ENCODE measurements at places on chromosomes 16 and 17.

DNA sequence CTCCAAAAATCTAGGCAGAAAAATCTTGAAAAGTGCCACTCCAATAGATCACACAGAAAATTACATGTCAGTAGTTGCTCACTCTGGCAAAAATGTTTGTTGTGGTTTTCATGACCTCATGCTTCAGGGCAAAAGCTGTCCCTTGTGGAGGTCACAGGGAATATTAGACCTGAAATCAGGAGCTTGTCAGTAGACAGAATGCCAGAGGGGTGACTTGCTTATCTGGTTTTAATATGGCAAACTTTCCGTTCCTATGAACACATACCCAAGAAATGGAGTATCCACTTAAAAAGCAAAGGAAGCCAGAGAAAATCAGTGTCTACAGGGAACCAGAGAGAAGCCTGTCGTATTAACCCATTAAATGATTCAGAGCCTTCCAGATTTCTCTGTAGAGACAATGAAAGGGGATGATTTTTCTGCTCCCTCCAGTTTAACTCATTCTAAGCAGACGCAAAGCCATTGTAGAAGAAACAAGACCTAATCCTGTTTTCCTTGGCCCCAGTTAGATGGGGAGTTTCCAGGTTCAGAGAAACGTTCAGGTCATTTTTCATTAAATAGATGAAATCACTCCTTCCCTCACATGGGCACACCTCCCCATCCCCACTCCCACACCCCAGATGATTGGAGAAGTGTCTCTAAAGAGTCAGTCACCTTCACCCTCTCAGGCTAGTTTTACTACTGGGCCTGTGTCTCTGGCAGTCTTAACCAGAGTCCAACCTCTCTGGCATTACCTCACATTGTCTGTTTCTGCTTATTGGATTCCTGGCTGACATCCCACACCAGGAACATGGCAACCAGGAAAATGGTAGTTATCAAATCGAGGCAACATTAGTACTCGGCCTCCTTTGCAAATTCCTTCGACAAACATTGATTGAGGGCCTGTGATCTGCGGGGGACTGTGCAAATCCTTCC lies 6.0 kb downstream of the SOX9 start:
- no peak for DNase-seq

GRCh38 chr17:55735731-55736405 lies 13.2 kb upstream of the TMEM100 start:
- DNase-seq: no peak

GRCh38 chr17:67531291-67531690 lies 154.2 kb downstream of the PITPNC1 start:
- DNase-seq: no peak

- no peak for DNase-seq
Measured at GRCh38 chr17:4566785-4567184, 6.4 kb upstream of the GGT6 start.

- no peak for DNase-seq
Measured at GRCh38 chr16:64903770-64904169, 218.1 kb downstream of the CDH11 start.

DNA sequence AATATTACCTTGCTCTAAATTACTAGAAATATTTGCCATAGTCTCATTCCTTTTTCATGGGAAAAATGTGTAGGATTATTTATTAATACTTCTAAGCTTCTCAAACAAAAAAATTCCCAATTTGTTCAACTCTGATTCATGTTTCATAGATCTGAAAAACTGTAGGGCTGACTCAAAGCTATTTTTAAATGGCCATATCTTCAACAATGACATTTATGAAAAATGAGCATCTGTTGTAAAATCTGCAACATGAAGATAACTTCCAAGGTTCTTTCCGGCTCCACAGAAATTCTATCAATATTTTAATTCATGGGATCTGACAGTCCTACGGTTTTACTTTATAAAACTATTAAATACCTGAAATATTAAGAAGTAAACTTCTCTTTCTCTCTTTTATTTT lies 192.7 kb upstream of the KCNJ16 start:
- DNase-seq: no peak

- no peak for DNase-seq
Measured at GRCh38 chr17:60240290-60240689, 90.5 kb downstream of the CA4 start.

DNA sequence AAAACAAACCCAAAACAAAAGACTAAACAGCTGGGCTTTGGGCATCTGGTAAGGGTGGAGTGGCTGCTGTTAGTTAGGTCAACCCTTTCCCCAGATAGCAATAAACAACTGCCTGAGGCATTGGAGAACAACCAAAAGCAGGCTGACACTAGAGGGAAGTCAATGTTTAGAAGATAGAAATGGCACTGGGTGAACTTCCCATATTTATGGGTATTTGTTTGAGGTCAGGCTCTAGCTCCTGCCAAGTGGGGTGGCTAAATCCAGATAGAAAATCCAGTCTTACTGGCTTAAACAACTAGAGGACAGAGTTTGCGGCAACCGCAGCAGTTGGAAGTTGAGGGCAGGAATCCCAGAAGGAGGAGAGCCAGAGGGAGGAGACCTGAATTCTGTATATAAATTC lies 79.4 kb downstream of the SDK2 start:
- no peak for DNase-seq

DNA sequence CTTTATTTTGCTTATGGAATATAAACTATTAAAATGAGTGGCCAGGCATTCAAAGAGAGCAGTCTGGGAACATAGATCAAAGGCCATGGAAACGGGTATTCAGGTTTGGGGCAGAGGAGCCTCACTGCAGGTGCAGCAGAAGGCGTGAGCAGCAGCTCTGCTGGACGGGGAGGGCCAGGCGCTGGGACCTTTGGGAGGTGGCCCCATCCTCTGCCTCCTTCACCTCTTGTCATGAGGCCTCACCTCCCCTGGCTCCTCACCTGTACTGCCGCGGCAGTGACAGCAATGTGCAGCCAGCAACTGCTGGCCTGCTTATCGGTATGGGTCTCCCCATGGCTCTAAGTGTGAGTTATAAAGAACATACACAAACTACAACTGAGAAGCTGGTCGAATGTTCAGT lies 109.4 kb downstream of the CDK5R1 start:
- DNase-seq: no peak

DNA sequence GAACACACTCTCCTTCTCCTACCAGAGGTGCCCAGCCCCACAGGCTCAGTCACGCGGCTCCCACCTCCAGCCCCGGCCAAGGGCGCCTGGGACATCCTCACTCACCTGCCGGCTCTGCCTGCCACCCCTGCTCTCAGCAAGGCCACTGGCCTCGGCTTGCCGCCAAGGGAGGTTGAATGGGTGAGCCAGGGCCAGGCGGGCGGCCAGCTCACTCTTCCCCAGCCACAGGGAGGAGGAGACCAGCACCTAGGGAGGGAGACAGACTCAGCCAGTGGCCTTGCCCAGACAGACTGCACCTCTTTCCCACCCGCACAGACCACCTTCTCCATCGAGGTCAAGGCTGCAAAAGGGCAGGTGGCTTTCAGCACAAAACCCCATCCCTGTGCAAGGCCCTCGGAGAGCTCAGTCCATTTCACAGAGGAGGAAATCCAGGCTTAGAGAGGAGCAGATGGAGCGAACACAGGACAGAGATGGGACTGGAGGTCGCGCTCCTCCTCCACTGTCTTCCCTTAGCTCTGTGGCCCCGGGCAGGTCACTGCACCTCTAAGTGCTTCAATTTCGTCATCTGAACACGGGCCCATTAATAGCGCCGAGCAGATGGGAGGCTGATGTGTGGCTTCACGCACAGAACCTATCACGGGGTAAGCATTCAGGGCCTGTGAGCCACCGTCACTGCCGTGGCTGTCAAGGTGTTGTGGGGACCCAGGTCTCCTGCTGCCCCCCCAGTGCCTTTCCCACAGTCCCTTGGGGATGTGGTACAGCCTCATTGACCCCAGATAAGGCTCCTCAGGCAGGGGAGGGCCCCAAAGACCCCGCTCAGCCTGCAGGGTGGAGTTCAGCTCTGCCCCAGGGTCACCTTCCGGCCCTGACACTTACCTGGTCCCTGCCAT lies 56.1 kb downstream of the RMI2 start:
- DNase-seq: no peak

DNA sequence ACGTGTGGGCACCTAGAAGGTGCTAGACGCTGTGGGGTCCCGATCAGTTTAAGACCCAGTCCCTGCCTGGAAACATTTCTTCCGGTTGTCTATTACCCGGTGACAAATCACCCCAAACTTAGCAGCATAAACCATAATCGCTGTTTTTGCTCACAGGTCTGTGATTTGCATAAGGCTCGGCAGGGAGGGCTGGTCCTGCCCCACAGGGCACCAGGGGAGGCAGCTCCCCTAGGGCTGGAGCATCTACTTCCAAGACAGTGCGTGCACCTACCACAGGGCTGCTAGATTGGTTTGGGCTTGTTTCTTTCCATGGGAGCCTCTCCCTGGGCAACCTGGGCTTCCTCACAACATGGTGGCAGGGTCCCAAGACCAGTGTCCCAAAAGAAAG lies 214.5 kb upstream of the CIBAR2 start:
- DNase-seq: no peak

GRCh38 chr17:54891176-54891821 lies 9.4 kb upstream of the TOM1L1 start:
- no peak for DNase-seq

DNA sequence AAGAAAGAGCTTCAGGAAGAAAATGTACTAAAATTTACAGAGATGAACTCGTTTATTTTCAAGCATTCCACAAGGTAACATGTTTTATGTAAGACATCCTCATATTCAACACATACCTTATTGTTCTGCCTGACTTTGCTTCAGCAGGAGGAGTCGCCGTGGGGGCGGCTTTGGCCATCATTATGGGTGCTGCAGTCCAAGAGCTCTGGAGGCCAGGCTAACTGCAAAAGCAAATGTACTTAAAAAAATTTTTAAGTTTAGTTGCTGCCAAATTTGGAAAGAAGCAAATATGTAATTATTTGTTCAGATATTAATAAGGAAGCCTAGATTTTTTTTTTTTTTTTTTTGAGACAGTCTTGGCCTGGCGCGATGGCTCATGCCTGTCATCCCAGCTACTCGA lies 4.1 kb upstream of the SPG7 start:
- no peak for DNase-seq

- no peak for DNase-seq
Measured at GRCh38 chr16:83392743-83393142, 415.0 kb upstream of the HSBP1 start.

GRCh38 chr17:29846298-29846697 lies 83.7 kb downstream of the SSH2 start:
- no peak for DNase-seq

GRCh38 chr17:61393550-61393903 lies 6.1 kb upstream of the TBX2 start:
- no peak for DNase-seq

- DNase-seq: no peak
Measured at GRCh38 chr16:86798247-86799041, 220.1 kb downstream of the FOXL1 start.

- no peak for DNase-seq
Measured at GRCh38 chr16:23383881-23384280, 69.1 kb downstream of the COG7 start.

DNA sequence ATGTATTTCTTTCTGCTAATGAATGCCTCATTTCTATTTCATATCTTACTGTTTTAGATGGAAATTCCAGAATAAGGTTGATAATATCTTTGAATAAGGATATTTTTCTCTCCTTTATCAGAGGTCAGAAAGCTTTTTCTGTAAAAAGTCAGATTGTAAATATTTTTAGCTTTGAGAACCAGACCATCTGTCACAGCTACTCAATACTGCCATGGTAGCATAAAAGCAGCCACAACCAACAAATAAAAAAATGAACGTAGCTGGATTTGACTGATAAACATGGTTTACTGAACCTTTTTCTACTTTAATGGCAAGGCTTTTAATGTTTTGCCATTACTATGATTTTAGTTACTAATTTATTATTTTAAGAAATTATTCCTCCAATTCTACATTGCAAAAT lies 217.4 kb upstream of the COX10 start:
- DNase-seq: no peak

DNA sequence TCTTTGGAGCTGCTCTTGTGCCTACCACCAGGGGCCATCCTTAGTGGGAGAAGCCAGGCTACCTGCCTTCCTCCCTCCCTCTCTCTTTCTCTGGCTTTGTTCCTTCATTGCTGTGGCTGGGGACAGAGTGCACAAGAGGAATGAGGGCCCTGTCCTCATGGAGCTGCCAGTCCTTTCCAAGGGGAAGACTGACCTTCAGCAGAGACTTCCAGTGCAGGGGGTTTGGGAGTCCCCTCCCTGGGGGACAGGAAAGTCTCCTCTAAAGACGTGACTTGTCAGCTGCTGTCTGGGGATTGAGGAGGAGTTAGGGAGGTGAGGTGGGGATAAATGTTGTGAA lies 108.1 kb downstream of the CMIP start:
- no peak for DNase-seq

GRCh38 chr16:84738255-84739038 lies 38.6 kb downstream of the USP10 start:
- peak; percentile 85 for DNase-seq

DNA sequence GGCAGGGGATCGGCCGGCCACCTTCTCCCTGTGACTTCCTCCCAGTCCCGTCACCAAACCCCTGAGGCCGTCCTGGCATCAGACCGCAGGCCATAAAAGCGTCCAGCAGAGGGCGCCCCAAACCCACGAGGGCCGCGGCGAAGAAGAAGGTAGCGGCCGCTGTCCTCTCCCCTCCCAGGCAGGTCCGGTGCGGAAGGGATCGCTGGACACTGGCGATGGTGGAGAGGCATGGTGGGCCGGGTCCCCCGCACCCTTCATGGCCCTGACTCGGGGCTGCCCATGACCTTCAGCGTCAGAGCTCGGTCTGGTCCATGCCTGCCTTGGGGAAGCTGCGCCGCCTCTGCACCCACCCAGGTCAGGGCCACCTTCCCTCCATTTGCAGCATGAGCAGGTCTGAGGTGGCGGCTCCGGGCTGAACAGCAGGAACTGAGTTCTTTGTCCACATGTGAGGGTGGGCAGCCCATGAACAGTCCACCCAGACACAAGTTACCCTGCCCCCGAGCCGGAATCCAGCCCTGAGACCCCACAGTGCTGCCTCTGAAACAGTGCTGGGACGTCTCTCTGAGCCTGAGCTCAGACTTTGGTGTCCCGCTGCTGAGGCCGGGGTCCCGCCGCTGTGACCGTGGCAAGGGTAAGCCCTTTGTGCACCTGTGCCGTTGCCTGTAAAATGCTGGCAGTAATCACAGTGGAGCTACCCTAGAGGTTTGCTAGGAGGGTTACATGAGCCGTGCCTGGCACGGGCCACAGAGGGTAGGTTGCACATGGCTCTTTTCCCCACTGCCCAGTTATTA lies 40.8 kb upstream of the CMIP start:
- peak; percentile 95 for DNase-seq

GRCh38 chr17:78798695-78799559 lies 16.9 kb upstream of the CYTH1 start:
- no peak for DNase-seq

- no peak for DNase-seq
Measured at GRCh38 chr17:43816336-43817320, 16.3 kb downstream of the MPP3 start.

DNA sequence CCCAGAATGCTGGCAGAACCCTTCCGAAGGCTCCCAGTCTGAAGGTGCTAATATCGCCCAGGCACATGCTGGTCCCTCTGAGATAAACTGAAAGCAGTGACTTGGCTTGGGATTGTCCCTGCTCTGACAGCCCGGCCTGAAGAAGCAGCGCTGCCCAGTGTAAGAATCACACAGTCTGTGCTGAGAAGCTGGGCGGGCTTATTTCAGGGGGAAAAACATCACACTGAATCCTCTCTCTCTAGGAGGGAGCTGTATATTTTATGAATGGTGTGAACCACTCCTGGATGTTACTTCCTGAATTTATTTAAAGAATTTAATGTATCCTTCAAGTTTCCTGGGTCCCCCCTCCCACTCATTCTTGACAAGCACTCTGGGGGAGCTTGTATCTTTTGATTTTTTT lies 36.3 kb downstream of the GAS7 start:
- no peak for DNase-seq

Measured in omental fat pad (tissue), 4 donors.